CD4-positive, alpha-beta T cell treated with Interleukin-21 for 1 hour (primary cell): ENCODE measurements at places on chromosomes 5 and 9.

- no peak for DNase-seq
Measured at GRCh38 chr5:87829217-87829551, 416.5 kb upstream of the CCNH start.

DNA sequence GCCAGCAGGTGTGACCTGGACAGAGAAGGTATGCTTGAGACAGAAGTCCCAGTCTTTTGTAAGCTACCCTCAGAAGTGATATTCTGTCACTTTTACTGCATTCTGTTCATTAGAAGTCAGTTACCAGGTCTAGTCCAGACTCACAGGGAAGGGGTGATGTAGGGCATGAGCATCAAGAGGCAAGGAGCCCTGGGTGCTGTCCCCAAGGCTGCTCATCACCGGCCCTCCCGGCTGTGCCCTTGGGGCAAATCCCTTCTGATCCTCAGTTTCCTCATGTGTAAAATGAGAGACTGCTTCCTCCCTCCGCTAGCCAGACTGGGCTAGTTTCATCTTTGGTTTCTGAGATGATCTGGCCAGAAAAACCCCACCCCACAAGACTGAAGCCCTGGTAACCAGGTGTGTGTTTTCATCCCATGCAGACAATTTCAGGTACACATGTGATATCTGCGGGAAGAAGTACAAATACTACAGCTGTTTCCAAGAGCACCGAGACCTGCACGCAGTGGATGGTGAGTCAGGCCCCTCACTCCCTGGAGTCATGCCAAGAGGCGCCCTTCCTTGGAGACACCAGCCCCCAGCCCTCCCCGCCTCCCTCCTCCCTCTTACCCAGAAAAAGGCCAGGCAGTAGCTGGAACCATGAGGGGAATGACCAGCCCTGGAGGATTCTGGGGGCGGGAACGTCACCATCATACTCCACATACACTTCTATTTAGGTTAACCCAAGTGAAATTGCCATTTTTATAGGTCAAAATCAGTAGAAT is 71.0 kb downstream of the AMBP start:
- no peak for DNase-seq

DNA sequence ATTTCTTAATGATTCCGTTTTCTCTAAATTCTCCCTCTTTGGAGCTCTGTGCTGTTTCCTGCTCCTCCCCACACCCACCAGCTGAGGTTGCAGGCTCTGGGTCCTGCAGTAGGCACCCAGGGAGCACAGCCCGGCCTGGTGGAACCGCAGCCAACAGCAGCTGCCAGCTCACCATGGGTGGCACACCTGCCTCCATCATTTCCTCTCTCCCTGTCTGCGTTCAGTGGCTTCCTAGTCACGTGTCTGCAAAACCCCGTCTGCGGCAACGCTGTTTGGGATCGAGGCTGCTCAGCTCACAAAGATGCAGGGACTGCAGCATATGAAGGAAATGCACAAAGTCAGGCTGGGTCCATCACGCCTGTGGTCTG is 367.8 kb downstream of the IRX2 start:
- DNase-seq = no peak

- DNase-seq = no peak
Measured at GRCh38 chr5:167770461-167770860, 521.0 kb upstream of the WWC1 start.

- no peak for DNase-seq
Measured at GRCh38 chr5:39138892-39139291, 64.7 kb upstream of the RICTOR start.

DNA sequence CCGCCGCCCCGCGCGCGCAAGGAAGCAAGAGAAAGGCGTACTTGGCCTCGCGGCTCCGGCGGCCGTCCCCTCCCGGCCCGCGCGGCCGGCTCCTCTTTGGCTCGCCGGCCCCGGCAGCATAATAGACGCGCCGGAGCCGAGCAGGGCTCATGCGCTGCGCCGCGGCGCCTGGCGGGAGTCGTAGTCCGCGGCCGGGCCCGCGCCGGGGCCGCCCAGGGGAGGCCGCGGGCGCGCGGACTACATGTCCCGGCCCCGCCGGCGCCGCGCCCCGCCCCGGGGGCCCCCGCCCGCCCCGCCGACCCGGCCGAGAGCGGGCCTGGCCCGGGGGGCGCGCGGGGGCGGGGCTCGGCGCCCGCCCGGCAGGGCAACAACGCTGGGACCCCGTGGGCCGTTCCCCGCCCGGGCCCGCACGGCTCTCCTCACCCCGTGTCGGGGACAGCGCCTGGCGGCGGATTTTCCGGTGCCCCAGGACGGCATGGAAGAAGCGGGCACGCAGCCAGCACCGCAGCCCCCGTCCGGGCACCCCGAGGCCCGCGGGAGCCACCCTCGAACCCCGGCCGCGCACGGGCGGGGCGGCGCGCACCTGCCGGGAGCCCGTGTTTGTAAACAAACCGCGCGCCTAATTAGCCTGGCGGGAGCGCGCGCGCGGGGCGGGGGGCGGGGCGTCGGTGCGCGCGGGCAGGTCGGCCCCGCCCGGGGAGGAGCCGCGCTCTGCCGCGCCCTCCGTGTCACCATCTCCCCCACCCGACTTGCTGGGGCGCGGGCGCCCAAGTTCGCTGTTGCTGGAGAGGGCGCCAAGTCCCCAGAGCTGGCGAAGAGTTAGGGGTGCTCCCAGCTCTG is at the start of gene BRD3:
Gene BRD3, minus strand, starts transcription at position 123 of the 840 bp plus-strand sequence. CDS start 14,549 bp downstream, outside the sequence.
- peak; percentile 86 for DNase-seq

DNA sequence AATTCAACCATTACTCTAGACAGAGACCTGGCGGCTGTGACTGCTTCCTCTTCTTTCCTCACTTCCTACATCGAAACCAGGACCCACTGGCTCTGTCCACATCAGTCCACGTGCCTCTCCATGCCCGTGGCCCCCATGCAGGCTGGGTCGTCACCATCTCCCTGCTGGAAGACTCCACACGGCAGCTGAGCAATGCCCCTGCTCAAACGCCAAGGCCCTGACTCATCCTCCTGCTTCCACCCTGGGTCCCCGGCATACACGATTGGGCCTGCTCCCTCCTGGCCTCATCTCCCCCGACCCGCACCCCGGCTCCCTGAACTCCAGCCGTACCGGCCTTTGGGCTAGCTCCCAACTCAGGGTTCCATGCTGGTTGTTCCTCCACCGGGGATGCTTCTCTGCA is 67.2 kb upstream of the IER5L start:
- DNase-seq = no peak
